Activated CD4-positive, alpha-beta memory T cell treated with anti-CD3 and anti-CD28 coated beads, Interleukin-2, amount 10 ng/mL, durations not matched to agents 7 days and 5 days (primary cell): ENCODE measurements at places on chromosomes 6 and 20.

- H3K27ac ChIP-seq, result no peak overlapping the region
- no peaks in the 10 kb centered on the region for H3K27me3 ChIP-seq
- H3K4me1 ChIP-seq, result peaks cover 24% of the 10 kb centered on the region
- no peak overlapping the region for H3K4me3 ChIP-seq
- H3K36me3 ChIP-seq, result peaks cover under 1% of the 10 kb centered on the region
Measured at GRCh38 chr6:11460837-11461661, 76.5 kb upstream of the TMEM170B start.

GRCh38 chr6:77880501-77880900 is 227.7 kb downstream of the MEI4 start:
- no peak overlapping the region for H3K27ac ChIP-seq
- DNase-seq, result no peak
- no peaks in the 10 kb centered on the region for H3K4me1 ChIP-seq
- no peaks in the 10 kb centered on the region for H3K27me3 ChIP-seq
- no peak overlapping the region for H3K4me3 ChIP-seq
- H3K36me3 ChIP-seq, result no peaks in the 10 kb centered on the region

GRCh38 chr6:145276756-145277155 is 458.6 kb downstream of the EPM2A start:
- H3K4me3 ChIP-seq, result no peak overlapping the region
- DNase-seq, result no peak
- H3K4me1 ChIP-seq, result no peaks in the 10 kb centered on the region
- no peaks in the 10 kb centered on the region for H3K27me3 ChIP-seq
- no peaks in the 10 kb centered on the region for H3K36me3 ChIP-seq

- no peaks in the 10 kb centered on the region for H3K4me1 ChIP-seq
- no peak overlapping the region for H3K4me3 ChIP-seq
- H3K36me3 ChIP-seq, result no peaks in the 10 kb centered on the region
- DNase-seq, result no peak
Measured at GRCh38 chr6:42177514-42178364, 4.6 kb downstream of the GUCA1A start.

GRCh38 chr6:7151381-7151780 is 43.6 kb downstream of the RREB1 start:
- no peak overlapping the region for H3K27ac ChIP-seq
- no peak overlapping the region for H3K4me3 ChIP-seq
- no peaks in the 10 kb centered on the region for H3K27me3 ChIP-seq

GRCh38 chr20:23420943-23421931 is at the start of gene NAPB:
NAPB (minus strand) TSS chr20:23421488; CDS start chr20:23421402, 86 bp downstream.
- peak; percentile 94 for DNase-seq
- no peaks in the 10 kb centered on the region for H3K27me3 ChIP-seq
- H3K4me1 ChIP-seq, result peaks cover 51% of the 10 kb centered on the region
- H3K36me3 ChIP-seq, result peaks cover 7% of the 10 kb centered on the region
- peak within 1 kb of the TSS; percentile 71 for H3K27ac ChIP-seq

- no peaks in the 10 kb centered on the region for H3K27me3 ChIP-seq
- no peak overlapping the region for H3K4me3 ChIP-seq
- H3K4me1 ChIP-seq, result no peaks in the 10 kb centered on the region
- no peak for DNase-seq
- no peak overlapping the region for H3K27ac ChIP-seq
Measured at GRCh38 chr6:168794491-168794890, 353.5 kb downstream of the SMOC2 start.

GRCh38 chr6:743320-744096 is 50.6 kb upstream of the EXOC2 start:
- no peak overlapping the region for H3K4me3 ChIP-seq
- H3K27ac ChIP-seq, result no peak overlapping the region
- no peaks in the 10 kb centered on the region for H3K36me3 ChIP-seq
- DNase-seq, result no peak
- peaks cover 9% of the 10 kb centered on the region for H3K4me1 ChIP-seq

- H3K4me3 ChIP-seq, result no peak overlapping the region
- no peaks in the 10 kb centered on the region for H3K27me3 ChIP-seq
- no peak overlapping the region for H3K27ac ChIP-seq
- H3K4me1 ChIP-seq, result no peaks in the 10 kb centered on the region
Measured at GRCh38 chr6:23692184-23692583, 433.8 kb upstream of the NRSN1 start.

DNA sequence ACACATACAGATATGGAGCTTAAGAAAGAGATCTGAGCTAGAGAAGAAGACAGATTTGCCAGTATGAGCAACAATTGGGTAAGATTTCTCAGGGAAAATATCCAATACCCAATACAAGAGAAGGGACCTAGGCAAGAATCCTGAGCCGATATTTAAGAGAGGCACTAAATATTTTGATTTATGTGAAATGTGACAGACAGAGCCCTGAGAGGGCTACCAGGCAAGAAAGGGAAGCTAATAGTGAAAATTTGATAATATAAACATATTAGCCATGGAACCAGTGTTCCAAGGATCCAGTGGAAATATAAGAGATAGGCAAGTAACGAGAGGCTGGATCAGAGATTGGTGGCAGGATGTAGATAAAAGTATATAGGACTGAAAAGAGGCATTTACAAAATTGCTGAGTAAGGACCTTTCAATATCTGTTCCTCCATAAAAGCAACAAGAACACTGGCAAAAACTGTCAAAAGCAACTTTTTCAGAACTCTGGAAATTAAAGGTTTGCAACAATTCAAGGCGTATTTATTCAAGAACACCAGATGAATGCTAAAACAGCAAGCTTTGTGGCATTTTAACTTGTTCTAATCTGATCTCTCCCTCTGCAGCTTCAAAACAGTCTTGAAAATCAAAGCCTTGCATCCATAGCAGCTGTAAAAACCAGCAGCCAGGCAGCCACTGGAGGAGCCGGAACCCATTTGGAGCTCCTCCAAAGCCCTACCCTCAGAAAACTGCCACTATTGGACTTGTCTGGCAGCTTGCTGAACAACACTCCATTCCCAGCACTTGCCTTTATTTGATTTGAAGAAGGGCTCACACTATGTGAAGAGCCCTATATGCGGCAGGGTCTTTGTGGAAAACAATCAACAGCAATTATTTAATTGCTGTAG is 58.8 kb downstream of the REV3L start:
- H3K4me3 ChIP-seq, result no peak overlapping the region
- H3K36me3 ChIP-seq, result peaks cover 18% of the 10 kb centered on the region
- H3K27me3 ChIP-seq, result no peaks in the 10 kb centered on the region

- no peak overlapping the region for H3K27ac ChIP-seq
- peaks cover 13% of the 10 kb centered on the region for H3K4me1 ChIP-seq
- H3K36me3 ChIP-seq, result no peaks in the 10 kb centered on the region
- DNase-seq, result no peak
- H3K27me3 ChIP-seq, result peaks cover 1% of the 10 kb centered on the region
- no peak overlapping the region for H3K4me3 ChIP-seq
Measured at GRCh38 chr20:8145246-8146168, 13.4 kb downstream of the PLCB1 start.

GRCh38 chr6:122092366-122092765 is 307.1 kb upstream of the HSF2 start:
- no peaks in the 10 kb centered on the region for H3K36me3 ChIP-seq
- DNase-seq, result no peak
- H3K27me3 ChIP-seq, result no peaks in the 10 kb centered on the region
- no peak overlapping the region for H3K27ac ChIP-seq

- no peak overlapping the region for H3K27ac ChIP-seq
- H3K4me3 ChIP-seq, result no peak overlapping the region
- no peaks in the 10 kb centered on the region for H3K36me3 ChIP-seq
Measured at GRCh38 chr20:47748823-47749222, 36.5 kb downstream of the SULF2 start.

DNA sequence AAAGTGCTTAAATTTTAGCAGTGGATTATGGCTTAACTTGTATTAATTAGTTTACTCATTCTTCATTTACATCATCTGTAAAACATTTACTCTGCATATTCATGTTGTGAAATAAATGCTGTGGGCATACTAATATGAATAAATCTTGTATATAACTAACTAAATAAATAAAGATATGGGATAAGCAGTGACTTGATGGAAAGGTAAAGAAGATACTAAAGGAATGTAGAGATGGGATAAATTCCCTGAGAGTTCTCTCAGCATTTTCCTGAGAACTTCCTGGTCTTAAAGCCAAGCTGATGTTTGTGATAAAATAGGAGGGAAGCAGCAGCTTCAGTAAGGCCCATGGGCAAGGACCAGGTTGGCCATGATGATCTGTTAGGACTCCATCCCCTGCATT is 652.1 kb downstream of the RNF144B start:
- no peaks in the 10 kb centered on the region for H3K36me3 ChIP-seq
- no peak overlapping the region for H3K27ac ChIP-seq
- H3K27me3 ChIP-seq, result no peaks in the 10 kb centered on the region
- no peaks in the 10 kb centered on the region for H3K4me1 ChIP-seq

GRCh38 chr6:118269659-118270058 is 278.4 kb upstream of the PLN start:
- H3K27me3 ChIP-seq, result peaks cover 12% of the 10 kb centered on the region
- no peak overlapping the region for H3K4me3 ChIP-seq
- H3K27ac ChIP-seq, result no peak overlapping the region
- H3K36me3 ChIP-seq, result no peaks in the 10 kb centered on the region

GRCh38 chr20:9515214-9515585 is 810 bp downstream of the LAMP5 start:
- no peaks in the 10 kb centered on the region for H3K36me3 ChIP-seq
- no peak overlapping the region for H3K4me3 ChIP-seq
- H3K4me1 ChIP-seq, result no peaks in the 10 kb centered on the region
- DNase-seq, result no peak
